ENCODE measurements at places on chromosomes 3 and 15. TPM values are rescaled to one million over a fixed set of nuclear protein-coding genes. Genes with fewer than 3 reads are reported as not detected.
A peak's percentile ranks its signal among the peaks of the same experiment; 100 is the strongest.

The CLDN16 gene
- under 0.01 TPM for total RNA-seq

DNA sequence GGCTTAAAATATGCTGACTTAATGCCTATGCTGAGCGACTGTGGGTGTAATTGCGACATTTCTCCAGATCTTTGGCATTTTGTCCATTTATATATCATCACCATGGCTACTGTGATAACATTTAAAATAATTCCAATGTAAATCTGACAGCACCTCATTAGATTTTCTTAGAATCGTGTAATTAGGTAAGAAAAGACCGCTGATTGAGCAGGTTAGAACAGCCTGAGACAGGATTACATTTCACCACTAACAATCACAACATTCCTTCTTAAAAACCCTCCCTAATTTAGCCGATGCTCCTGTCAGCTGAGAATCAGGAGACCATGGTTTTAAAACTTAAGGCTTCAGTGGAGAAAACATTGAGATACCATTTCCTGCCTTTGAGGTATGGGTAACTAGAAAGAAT, 455.3 kb upstream of the PDZRN3 start:
- DNase-seq, result no peak

- DNase-seq, result no peak
Measured at GRCh38 chr3:50151728-50152127, 3.4 kb upstream of the SEMA3F start.

GRCh38 chr3:66953934-66954445, 44.1 kb upstream of the KBTBD8 start:
- DNase-seq, result no peak

GRCh38 chr3:47314056-47314764, 31.5 kb downstream of the KLHL18 start:
- DNase-seq, result no peak

The POTEB2 gene
- total RNA-seq, result not detected

DNA sequence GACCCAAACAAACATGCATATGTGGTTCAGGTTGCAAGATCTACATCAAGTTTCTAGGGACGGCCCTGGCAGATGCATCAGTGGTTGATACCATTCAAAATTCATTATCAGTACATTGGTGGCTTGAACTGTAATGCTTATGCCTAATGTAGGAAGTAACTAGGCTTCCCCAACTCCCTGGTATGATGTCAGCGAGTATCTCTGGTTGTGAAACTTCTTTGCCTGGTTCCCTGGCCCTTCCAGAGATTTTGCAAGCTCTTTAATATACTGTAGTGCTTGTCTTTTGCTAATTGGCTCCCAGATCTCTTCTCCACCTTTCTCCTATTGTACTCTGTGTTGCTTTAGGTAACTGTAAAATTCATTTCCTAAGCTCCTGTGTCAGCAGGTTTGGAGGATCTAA, 114.8 kb upstream of the RARB start:
- DNase-seq, result no peak

The AP4E1 gene
- 23.3 TPM for total RNA-seq

The PLXND1 gene
- total RNA-seq, result 126 TPM

- DNase-seq, result no peak
Measured at GRCh38 chr15:71116366-71116765, 1.1 kb downstream of the THSD4 start.

DNA sequence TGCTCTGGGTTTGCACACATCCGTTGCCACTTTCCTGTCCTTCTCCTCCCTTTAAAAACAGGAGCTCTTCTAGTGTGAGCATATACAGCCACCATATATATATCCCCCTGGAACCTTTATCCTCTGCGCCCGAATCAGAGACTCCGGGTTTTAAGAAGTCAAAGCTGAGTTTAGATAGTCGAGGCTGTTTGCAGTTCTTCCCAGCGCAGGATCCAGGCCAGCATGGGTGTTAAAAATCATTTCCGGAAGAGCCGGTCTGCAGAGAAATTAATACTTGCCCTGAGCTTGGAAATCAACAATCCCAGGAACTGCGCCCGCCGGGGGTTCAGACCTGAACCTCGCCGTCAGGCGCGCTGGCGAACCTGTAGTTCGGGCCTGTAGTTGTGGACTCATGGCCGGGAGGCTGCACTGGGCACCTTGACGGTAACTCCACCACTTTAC, 2.3 kb downstream of the SHOX2 start:
- no peak for DNase-seq

- no peak for DNase-seq
Measured at GRCh38 chr15:45801543-45801942, 166.7 kb downstream of the SQOR start.

GRCh38 chr3:149003653-149004305, 12.4 kb downstream of the GYG1 start:
- no peak for DNase-seq

DNA sequence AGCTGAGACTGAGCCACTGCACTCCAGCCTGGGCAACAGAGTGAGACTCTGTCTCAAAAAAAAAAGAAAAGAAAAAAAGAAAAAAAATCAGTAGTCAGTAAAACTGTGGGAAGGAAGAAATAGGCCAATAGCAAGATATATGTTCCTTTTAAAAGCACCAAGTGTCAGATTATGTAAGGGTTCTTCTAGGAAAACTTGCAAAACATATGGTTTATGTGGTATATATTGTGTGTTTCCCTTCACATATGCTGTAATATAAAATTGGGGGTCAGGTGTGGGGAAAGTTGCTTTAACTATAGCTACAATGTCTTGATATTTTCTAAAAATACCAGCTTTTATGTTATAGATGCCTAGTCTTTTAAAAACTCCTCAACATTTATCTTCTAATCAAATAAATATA, 64.6 kb downstream of the ESYT3 start:
- DNase-seq, result no peak

The MOBP gene
- total RNA-seq, result not detected

- no peak for DNase-seq
Measured at GRCh38 chr3:187265461-187265955, 26.0 kb downstream of the MASP1 start.

GRCh38 chr3:30553641-30554316, 52.6 kb upstream of the TGFBR2 start:
- DNase-seq, result peak; percentile 65

The DUOXA2 gene
- not detected for total RNA-seq

DNA sequence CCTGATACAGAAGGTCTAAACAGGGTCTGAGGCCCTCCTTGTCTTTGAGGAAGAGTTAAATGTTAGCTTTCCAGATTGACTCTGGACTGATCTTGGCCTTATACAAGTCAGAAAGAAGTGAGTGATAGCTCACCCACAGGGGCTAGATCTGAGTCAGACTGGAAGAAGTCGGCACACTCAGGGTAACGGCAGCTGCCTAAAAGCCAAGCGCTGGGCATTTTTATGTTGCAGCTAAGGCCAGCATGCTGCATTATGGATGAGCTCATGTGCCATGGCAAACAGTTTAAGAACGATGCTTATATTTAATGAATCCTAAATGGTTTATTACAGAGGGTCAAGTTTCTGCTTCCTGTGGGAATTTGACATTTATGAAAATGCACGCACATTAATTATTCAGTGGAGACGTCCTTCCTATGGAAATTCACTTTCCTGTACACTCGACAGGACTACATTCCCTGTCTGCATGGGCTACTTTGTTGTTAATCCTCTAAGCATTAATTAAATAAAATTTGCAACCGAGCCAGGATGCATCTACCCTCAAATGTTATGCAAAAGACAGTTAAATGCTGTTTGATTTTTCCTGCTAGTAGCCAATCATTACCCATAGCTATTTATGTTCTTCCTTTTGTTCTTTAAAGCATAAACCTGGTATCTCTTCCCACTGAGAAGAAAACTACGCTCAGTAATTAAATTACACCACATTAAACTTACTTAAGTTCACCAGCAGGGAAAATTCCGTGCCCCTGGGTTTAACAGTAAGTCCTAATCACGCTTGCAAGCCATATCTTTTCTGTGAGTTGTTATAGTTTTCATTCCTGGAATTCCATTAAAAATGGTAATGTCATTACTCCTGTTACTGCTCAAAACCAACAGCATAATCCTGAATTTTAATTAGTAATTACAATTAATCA, 762.7 kb upstream of the CFAP20DC start:
- no peak for DNase-seq

The CALML4 gene
- 2.2 TPM for total RNA-seq

DNA sequence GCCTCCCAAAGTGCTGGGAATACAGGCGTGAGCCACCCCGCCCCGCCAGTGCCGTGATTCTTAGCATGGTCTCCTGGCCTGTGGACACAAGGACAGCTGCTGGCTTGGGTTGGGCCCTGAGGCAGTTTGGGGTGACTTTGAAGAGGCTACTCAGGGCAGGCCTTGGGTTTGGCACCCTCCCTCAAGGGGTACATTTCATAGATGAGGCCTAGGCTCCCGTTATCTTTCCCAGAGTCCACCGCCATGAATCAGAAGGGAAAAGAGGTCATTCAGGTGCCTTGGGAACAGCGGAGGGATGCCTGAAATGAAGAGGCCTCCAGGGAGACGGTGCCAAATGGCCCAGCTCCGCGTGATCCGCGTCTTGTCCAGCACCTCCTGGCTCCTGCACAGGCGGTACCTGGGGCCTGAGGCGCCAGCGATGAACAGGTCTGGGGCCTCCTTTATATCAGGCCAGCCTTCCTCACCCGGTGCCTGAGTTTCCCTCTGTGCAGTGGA, 9.3 kb downstream of the GNAI2 start:
- DNase-seq, result peak; percentile 61

DNA sequence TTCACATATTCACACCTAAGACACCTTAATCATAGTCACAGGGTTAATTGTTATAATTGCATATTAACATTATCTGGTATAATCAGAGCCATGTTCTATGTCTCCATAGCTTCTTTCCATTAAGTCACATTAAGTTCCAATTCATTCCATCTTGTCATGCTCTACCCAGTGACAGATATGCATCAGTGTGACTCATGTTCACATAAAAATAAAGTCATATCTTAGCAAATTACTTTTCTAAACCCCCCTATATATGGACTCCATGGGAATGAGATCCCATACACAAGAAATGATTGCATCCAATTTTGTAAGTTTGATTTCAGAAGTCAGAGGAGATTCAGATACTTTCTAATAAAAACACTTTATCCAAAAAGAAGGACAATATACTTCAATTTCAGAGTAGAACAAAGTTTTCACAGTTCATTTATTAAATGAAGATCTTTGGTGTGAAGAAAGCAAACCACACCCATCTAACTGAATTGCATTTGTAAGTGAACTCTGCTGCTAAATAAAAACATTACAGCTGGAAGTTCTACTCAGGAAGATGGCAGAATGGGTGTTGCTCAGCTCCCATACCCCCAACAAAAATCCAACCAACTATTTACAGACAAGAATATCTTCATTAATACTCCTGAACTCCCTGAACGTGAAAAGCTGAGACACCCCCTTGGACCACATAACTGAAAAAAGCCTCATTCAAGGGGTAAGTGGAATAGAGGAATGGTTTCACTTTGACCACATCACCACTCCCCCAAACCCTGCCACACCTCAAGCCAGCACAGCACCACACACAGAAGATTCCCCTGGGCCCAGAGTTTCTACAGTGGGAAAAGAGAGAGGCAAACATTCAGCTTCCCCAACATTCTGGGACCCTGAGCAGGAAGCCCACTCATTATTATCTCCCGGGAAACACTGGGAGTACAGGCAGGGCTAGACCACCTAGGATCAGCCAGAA, 27.6 kb downstream of the THBS1 start:
- DNase-seq, result no peak

DNA sequence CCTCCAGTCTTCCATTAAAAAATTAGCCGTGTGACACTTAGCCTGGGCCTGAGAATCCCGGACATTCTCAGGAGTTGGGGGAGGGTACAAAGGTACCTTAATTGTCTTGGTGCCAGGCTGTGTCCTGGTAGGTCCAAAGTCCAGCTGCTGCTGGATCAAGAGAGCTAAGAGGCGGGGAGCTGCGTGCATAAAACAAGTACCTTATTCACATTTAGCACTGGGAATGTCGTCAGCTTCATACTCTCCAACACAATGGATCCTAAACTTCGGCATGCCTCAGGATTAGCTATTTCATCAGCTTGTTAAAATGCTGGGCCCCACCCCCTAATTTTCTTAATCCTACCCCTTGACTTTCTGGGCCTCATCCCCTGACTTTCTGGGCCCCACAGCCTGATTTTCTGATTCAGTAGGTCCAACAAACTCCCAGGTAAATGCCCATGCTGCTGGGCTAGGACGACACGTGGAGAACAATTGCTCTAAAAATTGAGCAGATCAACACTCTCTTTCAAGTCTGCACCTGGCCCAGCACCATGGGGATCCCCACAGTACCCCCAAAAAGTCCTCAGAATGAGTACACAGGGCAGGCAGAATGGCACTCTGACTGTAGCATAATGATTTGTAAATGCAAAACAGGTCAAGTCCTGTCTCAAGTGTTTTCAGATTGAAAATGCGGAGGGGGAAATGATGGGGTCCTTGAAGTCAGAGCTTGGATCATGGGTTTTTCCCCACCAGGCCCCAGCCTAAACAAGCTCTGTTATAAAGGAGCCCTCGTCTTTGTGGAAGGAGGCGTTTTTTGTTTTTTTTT, 5.6 kb upstream of the AEN start:
- DNase-seq, result no peak

GRCh38 chr3:37183976-37184375, 9.6 kb upstream of the LRRFIP2 start:
- no peak for DNase-seq

The PARP16 gene
- 6.5 TPM for total RNA-seq

- peak; percentile 61 for DNase-seq
Measured at GRCh38 chr3:192130534-192131132, 596.7 kb downstream of the FGF12 start.

Data from osteoblast (primary cell).